ENCODE measurements at places on chromosomes 12 and 14.
A peak's percentile ranks its signal among the peaks of the same experiment; 100 is the strongest.

DNA sequence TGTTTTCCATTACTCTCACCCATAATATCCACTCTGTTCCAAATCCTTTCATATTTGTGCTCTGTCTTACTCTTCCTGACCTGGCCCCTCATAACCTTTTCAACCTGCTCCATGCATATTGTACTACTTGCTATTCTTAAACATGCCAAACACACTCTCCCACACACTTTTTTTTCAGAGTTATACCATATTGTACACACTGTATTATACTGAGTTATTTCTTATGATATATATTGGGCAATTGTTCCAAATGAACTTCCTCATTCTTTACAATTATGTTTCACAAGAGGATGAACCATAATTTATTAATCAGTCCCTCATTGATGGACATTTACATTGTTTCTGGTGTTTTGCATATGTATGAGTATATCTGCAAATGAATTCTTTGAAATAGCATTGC is 18.5 kb downstream of the ATL1 start:
- DNase-seq, result no peak

DNA sequence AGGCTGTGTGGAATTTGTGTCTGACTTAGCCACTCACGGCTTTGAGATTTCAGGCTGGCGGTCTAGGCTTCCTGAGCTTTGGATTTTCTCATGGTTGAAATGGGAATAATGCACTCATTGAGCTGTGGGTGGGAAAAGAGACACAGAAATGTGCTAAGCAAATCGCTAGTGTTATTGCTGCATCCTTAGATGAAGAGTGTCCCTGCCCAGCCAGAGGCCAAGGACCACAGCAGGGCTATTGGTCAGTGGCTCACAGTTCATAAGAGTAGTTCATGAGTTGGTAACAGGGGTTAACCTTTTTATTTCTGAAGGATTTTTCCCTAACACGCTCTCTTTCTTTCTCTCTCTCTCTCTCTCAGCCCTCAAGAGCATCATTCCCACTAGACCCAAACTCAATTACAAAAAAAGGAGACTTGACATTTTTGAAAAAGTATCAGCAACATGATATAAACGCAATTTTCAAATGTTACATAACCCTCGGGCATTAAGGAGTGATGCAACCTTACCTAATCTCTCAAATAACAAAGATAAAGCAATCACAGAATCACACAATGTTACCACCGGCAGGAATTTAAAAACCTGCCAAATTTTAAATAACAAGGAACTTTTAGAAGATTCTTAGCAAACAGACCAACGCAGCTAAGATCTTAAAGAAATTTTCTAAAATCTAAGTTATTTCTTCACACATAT is 36.7 kb upstream of the RMST start:
- no peak for DNase-seq

GRCh38 chr14:73591690-73592449 is at the start of gene ACOT4:
Gene ACOT4 (plus strand): TSS chr14:73591873. CDS start chr14:73591960, 87 bp downstream.
- DNase-seq, result peak; percentile 44

DNA sequence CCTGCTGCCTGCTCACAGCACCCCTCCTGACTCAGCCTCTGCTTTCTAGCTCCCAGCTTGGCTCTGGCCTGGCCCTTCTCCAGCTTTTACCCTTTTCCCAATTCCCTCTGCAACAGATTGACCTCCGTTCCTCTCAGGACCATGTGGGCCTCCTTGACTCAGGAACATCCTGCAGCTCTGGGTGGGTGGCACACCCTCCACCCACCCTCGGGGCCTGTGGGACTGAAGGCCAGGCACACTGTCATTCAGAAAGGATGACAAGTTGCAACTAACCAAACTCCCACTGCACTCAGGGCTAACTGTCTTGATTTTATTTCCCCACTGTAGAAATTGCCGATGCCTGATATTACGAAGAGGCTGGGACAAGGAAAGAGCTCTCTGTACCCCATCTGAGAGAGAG is 59.4 kb downstream of the HELB start:
- DNase-seq, result no peak

- no peak for DNase-seq
These were observed 261.6 kb downstream of the DACT1 start for GRCh38 chr14:58899317-58899713.

- no peak for DNase-seq
These were observed 3.7 kb downstream of the SUSD6 start for GRCh38 chr14:69615121-69615495.

- no peak for DNase-seq
These were observed 12.1 kb downstream of the PCBP2 start for GRCh38 chr12:53463802-53464560.

DNA sequence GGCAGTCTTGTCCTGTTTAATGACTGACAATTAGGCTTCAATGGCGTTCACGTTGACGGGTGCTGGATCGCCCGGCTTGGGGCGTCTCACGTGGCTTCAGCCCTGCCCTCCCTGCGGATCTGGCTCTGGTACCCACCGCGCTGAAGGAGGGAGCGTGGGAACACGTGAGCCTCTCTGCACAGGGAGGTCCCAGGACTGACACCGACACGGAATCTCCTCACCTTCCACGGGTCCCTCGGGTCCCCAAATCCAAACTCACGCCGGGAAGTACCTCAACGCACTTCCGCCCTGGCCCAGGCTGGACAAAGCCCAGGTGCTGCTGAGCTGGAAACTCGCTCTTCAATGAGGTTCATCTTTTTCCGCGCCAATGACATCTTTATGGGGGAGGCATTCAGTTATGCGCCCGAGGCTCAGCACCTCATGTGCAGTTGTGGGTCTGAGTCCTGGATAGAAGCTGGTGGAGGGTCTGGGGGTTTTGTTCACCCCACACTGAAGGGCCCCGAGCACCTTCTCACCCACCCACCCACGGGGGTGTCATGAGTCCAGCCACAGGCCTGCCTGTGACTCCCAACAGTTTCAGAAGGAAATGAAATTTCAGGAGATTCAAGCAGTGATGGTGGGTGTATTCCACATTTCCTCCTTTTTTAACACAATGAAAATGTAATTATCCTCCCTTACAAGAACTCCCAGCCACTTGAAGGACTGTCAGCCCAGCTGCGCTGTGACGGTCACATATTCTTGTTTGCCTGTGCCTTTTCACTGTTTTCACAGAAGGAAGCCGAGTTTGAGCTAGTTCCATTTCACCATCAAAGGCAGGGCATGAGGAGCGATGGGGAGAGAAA is 251.7 kb upstream of the SFSWAP start:
- no peak for DNase-seq

DNA sequence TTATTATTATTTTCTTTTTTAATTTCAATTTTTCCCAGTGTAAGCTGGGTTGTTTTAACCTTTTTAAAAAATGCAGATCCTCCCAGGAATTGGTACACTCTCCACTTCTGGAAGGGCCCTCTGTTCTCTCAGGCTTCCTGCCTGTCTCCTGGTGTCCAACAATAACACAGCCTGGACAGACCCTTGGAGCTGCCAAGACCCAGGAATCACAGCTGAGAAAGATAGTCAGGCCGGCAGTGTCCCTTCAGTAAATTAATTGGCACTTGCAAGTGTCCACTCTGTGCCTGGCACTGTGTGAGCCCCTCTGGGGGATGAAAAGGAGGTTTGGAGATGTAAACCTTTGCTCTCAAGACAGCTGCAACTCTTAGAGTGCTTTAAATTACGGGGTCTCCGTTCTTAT is 113.3 kb downstream of the SMOC1 start:
- no peak for DNase-seq

DNA sequence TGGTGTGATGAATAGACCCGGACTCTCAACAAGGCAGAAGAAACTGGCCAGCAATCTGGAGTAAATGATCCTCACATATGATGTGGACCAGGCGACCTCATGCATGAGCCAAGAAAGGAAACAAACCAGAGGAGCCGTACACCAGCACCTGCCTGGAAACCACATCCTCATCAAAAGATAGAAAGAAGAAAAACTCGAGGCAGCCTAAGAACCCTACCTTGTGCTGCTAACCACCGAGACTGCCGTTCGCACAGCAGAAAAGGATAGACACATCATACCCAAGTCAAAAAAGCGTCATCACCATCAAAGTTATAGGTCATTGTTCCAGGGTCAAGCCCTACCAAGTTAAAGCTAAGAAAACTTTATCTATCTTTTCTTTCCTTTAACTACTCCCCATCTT is 66.7 kb downstream of the RESF1 start:
- DNase-seq, result peak; percentile 1

- DNase-seq, result no peak
These were observed 1.9 kb upstream of the VRK1 start for GRCh38 chr14:96795109-96795828.

GRCh38 chr12:6451348-6452244 is at the start of gene TAPBPL:
Gene TAPBPL (plus strand): TSS chr12:6452042. CDS start chr12:6452249, 207 bp downstream.
- DNase-seq, result peak; percentile 75

DNA sequence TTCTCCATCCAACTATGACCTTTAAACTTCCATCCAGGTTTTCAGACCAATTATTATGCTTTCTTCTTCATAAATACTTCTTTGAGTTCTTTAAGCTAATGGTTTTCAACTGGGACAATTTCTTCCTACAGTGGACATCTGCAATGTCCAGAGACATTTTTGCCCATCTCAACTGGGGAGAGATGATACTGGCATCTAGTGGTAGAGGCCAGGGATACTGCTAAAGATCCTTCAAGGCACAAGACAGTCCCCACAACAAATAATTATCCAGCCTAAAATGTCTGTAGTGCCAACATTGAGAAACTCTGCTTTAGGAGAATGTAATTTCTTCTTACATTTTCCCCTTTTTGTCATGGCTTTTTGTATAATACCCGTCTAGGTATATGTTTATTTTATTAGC is 10.6 kb downstream of the TRHDE start:
- DNase-seq, result no peak

GRCh38 chr12:57011438-57012424 is 4.6 kb downstream of the TAC3 start:
- DNase-seq, result no peak

- DNase-seq, result no peak
These were observed 29.5 kb upstream of the RHOJ start for GRCh38 chr14:63174760-63175191.

GRCh38 chr12:25583545-25583944 is 30.5 kb upstream of the LMNTD1 start:
- no peak for DNase-seq

DNA sequence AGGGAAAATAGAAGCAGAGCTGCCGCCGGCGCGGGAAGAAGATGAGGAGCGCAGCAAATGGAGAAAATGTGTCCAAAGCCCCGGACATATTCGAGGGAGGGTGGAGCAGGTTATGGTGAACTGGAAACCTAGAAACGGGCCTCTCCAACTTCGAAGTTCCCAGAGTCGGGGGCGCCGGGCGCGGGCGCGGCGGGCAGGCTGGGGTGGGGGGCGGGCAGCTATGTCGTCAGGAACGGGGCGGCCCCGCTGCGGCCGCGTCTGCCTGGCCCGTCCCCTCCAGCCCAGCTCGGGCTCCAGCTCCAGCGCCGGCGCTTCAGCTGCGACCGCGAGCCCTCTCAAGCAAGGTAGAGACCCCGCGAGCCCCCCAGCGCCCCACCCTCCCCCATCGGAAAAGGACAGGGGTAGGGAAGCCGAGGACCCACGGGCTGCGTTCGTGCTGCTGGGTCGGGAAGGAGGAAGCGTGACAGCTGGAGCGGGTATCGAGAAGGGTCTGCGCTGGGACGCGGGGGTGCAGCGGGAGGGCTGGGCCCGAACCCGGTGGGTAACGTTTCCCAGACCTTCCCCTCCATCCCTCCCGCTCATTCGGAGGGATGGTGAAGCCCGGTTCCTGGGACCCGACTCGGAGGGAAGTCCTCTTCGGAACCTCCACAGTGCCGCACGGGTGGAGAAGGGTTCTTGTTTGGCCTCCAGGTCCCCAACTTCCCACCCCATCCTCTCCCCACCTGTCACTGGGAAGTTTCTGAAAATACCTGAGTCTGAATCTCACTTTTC is 1.0 kb downstream of the DGKA start:
- peak; percentile 19 for DNase-seq

- no peak for DNase-seq
These were observed 52.1 kb downstream of the LGMN start for GRCh38 chr14:92696366-92696765.

DNA sequence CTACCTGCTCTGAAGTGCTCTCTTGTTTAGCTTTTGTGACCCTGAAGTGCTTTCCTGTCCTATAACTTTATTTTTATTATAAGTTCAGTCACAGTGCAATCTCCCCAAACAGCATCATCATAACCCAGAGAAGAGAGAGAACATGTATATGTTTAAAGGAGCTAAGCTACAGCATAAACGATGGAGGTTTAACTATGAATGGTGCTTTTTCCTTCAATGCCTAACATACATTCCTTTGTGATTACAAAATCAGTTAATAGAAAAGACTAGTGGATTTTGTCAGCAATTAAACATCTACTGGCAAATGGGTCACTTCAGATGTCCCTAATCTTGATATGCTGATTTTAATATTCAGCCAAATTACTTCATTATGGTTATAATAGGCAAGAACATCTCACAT is 46.4 kb downstream of the ZFYVE21 start:
- DNase-seq, result no peak

DNA sequence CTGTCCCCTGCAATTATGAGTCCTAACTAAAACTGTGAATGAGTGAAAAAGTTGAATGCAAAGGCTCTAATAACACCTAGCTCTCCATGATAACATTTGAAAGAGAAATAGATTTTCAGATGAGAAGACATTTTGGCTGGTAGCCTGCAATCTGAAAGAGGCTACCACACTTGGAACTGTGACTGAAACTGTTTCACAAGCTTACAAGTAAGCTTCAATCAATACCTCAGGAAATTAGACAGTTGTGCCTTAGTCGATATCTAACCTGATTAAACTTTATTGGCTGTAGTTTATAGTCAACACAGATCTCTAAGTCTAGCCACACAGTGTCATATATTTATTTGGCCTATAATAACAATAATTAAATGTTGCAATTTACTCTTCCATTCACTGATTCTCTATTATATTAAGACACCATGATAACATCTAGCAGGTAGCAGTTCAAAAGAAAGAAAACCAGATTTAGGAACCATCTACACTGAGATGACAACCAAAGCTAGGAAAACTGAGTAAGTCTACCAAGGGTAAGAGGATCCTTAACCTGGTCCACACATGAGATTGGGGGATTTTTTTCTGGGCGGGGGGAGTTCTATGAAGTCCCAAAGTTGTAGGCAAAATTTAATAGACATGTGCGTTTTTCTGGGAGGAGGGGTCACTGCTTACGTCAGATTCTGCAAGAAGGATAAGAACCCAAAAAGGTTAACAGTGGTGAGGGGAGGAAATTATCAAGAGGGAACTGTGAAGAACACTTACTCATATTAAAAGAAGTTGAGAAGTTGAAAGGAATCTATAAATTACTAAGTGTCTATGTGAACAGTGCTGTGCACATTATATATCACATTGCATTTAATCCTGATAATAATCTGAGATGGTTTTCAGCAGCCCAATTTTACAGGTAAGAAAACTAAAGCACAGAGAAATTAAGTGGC is 65.8 kb downstream of the NUMB start:
- DNase-seq, result no peak

DNA sequence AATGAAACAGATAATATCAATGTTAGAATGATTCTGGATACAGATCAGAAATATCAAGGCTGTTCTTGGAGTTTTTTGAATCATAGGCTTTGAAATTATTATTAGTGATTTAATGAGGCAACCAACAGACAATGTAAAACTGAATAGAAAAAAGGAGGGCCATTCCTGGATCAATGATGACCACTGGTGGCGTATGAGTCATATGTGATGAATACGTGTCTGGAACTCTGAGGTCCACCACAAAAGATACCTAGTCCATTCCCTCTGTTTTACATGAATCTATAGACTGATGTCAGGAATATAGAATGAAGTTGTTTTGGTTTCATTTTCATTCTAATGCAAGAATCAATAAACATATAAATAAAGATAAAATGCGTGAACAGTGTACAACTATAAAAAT is 78.3 kb upstream of the RTL1 start:
- DNase-seq, result no peak

- no peak for DNase-seq
These were observed 125.7 kb upstream of the GRIP1 start for GRCh38 chr12:66804563-66804974.

GRCh38 chr12:108975024-108975593 is 45.8 kb downstream of the SVOP start:
- no peak for DNase-seq

All from T follicular helper cell (primary cell).